ENCODE measurements at places on chromosomes 16 and 17. TPM values are rescaled to one million over a fixed set of nuclear protein-coding genes. Genes with fewer than 3 reads are reported as not detected.

The ARHGAP23 gene
- 40.7 TPM for polyA plus RNA-seq

DNA sequence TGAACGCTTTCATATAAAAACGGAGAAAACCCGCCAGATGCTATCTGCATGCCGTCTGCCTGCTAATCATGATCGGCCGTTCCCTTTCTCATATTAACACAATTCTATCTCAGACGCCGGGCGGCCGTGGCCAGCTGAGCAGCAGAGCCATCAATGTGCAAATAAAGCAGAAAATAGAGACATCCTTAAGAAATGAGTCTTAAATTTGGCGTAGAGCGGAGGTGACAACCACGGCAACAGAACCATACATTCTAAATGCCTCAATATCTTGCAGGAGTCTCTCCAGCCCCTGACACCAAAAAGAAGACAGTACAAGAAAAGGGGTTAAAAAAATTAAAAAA is 2.7 kb upstream of the IRX5 start:
- DNase-seq, result no peak

GRCh38 chr16:68752602-68753001 is 15.5 kb downstream of the CDH1 start:
- no peak for DNase-seq

GRCh38 chr16:8087597-8088289 is 502.6 kb downstream of the TMEM114 start:
- no peak for DNase-seq

GRCh38 chr16:3938471-3938842 is 57.9 kb upstream of the CREBBP start:
- DNase-seq, result no peak

GRCh38 chr16:11327277-11328171 is 17.7 kb upstream of the RMI2 start:
- DNase-seq, result no peak

GRCh38 chr16:48613061-48613957 is 3.3 kb upstream of the N4BP1 start:
- no peak for DNase-seq
